ENCODE measurements at places on chromosomes 2 and 18. TPM values are rescaled to one million over a fixed set of nuclear protein-coding genes. Genes with fewer than 3 reads are reported as not detected.

- DNase-seq: no peak
Measured at GRCh38 chr18:80033181-80034067, 810 bp upstream of the RBFA start.

Gene HOXD3
- 9.8 TPM for total RNA-seq

Gene HOXD13
- total RNA-seq: not detected

- DNase-seq: no peak
Measured at GRCh38 chr2:30375915-30376314, 71.1 kb upstream of the LCLAT1 start.

GRCh38 chr2:95158441-95158840 lies 1.2 kb downstream of the ZNF514 start:
- no peak for DNase-seq

- DNase-seq: no peak
Measured at GRCh38 chr2:60976256-60976850, 41.2 kb upstream of the PEX13 start.

DNA sequence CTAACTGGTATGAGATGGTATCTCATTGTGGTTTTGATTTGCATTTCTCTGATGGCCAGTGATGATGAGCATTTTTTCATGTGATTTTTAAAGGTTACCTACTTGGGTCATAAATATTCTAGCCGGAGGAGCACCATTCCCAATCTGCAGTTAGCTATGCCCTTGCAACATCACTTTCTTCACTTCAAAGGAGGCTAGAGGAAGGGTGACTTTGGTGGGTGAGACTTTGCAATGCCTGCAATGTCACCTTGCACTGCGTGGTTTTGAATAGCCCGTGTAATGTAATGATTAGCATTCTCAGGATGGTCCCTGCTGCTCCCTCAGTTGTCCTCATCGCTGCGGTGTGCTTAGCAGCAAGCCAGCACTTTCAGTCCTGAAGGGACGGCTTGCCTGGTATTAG lies 56.1 kb upstream of the CHRNA1 start:
- DNase-seq: no peak

Gene TDRD15
- 0.13 TPM for total RNA-seq

Gene UCN
- 2.4 TPM for total RNA-seq

DNA sequence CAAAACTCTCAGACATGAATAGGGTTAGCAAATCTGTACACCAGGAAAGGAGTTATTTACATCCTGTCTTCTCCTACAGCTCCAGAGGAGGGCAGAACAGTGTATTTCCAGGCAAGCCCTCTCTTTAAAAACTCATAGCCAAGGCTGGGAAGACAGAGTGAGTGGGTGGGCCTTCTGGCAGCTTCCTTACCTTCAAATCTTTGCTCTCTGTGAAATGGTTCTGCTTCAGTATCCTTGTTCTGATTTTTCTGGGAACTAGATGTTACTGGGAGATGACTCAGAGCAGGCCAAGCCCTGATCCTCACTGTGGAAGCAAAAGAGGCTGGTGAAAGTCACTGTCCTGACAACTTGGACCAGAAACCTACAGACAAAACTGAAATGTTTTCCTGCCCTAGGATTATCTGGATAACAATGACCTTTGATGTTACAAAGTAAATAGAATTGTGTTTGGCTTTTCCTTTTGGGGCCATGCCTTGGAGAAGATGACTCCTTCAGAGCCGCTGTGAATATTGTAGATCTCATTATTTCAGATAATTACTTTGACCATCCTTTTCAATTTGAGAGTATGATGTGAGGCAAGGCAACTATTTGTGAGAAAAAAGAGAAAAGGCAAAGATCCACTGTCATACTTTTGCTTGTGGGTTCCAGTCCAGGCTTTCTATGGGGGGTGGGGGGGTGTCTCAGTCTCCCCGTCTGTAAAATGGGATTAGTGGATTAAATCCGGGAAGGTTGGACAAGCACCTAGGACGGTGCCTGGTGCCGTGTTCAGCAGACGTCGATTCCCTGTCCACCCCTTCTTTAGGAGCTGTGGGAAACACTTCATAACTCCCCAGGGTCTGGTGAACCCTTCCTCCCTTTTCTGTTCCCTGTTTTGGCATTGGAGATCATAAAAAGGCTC lies 644 bp upstream of the QPCT start:
- no peak for DNase-seq

- DNase-seq: no peak
Measured at GRCh38 chr2:12949406-12949805, 232.7 kb downstream of the TRIB2 start.

Gene CNTNAP5
- not detected for total RNA-seq

GRCh38 chr18:28168725-28169124 lies 8.2 kb downstream of the CDH2 start:
- no peak for DNase-seq

DNA sequence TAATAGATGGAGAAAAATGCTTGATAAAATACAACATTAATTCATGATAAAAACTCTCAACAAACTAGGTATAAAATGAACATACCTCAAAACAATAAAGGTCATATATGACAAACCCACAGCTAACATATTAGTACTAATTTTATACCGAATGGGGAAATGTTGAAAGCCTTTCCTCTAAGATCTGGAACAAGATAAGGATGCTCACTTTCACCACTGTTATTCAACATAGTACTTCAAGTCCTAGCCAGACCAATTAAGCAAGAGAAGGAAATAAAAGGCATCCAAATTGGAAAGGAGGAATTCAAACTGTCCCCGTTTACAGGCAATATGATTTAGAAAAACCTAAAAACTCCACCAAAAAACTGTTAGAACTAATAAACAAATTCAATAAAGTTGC lies 61.5 kb upstream of the CTIF start:
- no peak for DNase-seq

Gene IL36A
- total RNA-seq: not detected

Gene ZNF396
- 4.1 TPM for total RNA-seq

GRCh38 chr2:147845411-147845971 lies 662 bp downstream of the ACVR2A start:
- DNase-seq: no peak

Gene SAG
- not detected for total RNA-seq

Gene SULT1C4
- total RNA-seq: 12.5 TPM

- no peak for DNase-seq
Measured at GRCh38 chr2:227365833-227366232, 13.3 kb downstream of the TM4SF20 start.

Gene TRIM43
- total RNA-seq: not detected

GRCh38 chr2:234606896-234607295 lies 110.0 kb upstream of the ARL4C start:
- DNase-seq: no peak

DNA sequence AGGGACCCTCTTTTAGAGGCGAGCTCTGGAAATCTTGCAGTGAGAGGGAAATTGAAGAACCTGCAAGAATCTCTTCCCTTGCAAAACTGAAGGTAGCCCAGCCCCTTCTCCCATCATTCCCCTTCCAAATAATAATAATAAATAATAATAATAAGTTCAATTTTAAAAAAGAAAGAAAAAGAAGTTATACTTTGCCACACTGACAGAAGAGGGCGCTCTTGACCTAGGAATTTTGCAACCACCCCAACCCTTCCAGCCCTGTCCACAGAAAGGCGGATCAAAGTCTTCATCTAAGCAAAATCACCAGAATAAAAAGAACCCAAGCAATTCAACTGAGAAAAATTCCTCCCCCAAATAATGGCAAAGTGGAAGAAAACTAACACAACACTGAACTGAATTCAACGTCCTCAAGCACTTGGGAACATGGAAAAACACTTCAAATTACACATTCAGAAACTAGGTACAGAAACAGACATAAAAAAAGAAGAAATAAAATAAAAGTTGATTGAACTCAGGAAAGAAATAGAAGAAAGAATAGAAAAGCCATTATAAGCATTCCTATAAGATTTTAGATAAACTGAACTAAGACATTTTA lies 98.9 kb upstream of the GLS start:
- DNase-seq: peak; percentile 67

DNA sequence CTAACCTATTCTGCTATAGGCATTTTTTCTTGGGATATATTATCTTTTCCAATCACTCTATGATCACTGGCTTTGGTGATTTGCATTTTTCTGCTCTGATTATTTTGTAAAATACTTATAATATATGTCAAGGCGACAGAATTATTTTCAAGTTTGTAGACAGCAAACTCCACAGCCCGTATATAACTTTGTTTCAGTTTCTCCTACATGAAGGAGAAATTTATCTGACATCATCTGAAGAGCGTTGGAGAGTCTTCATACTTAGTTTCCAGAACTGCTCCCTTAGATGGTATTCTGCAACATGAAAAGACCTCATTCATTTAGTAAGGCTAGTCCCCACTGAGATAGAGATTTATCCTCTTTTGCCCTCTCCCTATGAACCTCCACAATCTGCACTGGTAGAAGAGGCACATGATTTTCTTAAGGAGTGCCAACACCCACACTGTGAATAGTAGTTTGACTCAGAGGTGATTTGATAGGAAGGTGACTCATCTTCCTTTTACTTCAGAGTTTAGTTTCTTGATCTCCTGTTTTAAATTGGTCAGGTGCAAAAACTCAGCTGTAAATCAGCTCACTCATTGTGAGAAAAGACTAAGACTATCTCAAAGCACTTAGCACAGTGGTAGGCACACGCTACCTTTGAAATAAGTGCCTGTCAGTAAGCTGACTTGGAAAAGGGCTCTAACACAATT lies 1848.6 kb upstream of the CELF4 start:
- DNase-seq: no peak

GRCh38 chr18:3360211-3360610 lies 89.8 kb upstream of the TGIF1 start:
- no peak for DNase-seq

GRCh38 chr2:227410191-227410590 lies 22.4 kb upstream of the SCYGR1 start:
- no peak for DNase-seq
